ENCODE measurements at places on chromosomes 7 and 10.

DNA sequence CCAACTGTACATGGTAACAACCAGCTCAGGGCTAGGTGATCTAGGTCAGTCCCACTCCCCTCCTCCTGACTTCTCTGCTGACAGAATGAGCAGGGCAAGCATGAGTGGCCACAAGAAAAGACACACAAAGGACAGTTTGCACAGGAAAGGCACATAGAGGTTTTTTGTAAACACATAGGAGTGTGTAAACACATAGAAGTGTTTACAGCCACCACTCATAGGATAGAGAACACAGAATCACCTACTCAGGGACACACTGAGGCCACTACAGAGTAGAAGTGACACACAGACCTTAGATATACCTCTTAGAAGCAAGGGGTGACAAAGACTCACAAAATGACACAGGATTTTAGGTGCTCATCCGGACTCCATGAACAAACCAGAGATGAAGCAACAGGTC, 19.0 kb downstream of the NUDCD3 start:
- DNase-seq = no peak

DNA sequence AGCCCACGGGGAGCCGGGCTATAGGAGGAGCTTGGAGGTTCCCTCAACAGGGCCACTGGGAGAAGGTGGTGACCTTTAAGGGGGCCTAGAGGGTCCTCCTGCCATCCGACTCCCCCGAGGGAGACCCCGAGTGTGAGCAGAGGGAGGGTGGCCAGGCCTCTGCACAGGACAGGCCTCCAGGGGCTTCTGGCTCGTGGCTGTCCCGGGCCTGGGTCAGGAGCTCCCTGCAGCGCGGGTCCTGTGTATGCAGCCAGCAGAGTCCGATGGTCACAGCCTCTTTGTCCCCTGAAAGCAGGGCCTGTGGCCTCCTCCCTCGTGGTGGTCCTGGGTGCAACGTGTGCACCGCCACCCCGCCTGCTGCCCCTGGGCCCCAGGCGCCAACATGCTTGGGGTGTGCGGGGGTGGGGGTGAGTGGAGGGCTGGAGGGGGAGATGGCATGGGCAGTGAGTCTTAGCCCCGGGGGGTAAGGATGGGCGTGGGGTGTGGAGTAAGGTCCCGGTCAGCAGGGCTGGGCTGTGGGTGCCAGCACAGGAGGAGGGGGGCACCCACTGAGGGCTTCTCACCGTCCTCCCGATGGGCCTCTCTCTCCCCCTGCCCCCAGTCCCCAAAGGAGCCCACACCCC, 27.1 kb downstream of the UNCX start:
- no peak for DNase-seq

- no peak for DNase-seq
These were observed 158.0 kb downstream of the AUTS2 start for GRCh38 chr7:69756235-69756634.

DNA sequence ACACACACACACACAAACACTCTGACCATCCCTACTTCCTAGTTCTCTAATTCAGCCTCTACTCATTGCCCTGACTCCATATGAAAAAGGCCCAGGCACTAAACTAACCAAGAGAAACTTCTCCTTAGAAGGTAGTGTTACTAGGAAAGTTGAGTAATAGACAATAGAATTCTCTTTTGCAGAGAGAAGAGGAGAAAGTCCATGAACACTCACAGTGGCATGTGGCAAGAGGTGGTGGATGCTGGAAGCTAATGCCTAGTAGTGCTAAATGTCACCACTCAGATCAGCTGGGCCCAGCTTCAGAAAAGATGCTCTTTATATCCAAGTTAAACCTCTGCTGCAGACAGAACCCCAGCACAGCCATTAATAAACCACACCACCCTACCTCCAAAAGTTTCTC, 58.2 kb downstream of the SORBS1 start:
- no peak for DNase-seq

- DNase-seq = peak; percentile 47
These were observed 1.8 kb downstream of the RP9 start for GRCh38 chr7:33107136-33108066.

- no peak for DNase-seq
These were observed 93.3 kb upstream of the PRSS58 start for GRCh38 chr7:142351145-142351544.

DNA sequence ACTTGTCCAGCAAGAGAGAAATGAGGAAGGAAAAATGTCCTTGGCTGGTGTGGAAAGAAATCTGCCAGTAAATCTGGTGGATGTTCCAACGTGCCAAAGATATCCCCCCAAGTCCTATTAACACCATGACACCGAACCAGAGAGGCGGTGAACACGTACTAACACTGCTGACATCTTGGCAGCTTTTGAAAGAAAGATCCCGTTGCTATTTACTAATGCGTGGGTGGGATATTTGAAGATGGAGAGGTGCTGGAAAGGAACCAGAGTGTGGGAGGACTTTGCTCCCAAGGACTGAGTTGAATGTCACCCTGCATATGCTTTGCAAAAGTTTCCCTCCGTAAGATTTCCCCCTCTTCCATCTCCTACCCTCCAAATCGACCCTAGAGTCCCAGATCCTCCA, 7.9 kb downstream of the CCDC3 start:
- no peak for DNase-seq

- no peak for DNase-seq
These were observed 20.7 kb downstream of the TCERG1L start for GRCh38 chr10:131290781-131291180.

Measured in glutamatergic neuron (in vitro differentiated cells).